Hepatocyte (in vitro differentiated cells): ENCODE measurements at places on chromosomes 16 and 17. TPM values are rescaled to one million over a fixed set of nuclear protein-coding genes. Genes with fewer than 3 reads are reported as not detected.

The AHSP gene
- polyA plus RNA-seq = not detected in 2 replicates

- no peaks in the 10 kb centered on the region for H3K27me3 ChIP-seq
- H3K36me3 ChIP-seq = no peaks in the 10 kb centered on the region
- H3K27ac ChIP-seq = peak overlapping the region; percentile 43
- DNase-seq = no peak
- peaks cover 14% of the 10 kb centered on the region for H3K4me1 ChIP-seq
- H3K4me3 ChIP-seq = no peak overlapping the region
These were observed 6.4 kb downstream of the G6PC3 start for GRCh38 chr17:44076716-44077594.

The GGNBP2 gene
- 52.2 and 54.1 TPM in 2 replicates for polyA plus RNA-seq

GRCh38 chr17:10673312-10673711 is 16.2 kb upstream of the MYH3 start:
- no peaks in the 10 kb centered on the region for H3K4me1 ChIP-seq
- peak; percentile 45 for DNase-seq
- no peak overlapping the region for H3K4me3 ChIP-seq
- no peaks in the 10 kb centered on the region for H3K27me3 ChIP-seq

DNA sequence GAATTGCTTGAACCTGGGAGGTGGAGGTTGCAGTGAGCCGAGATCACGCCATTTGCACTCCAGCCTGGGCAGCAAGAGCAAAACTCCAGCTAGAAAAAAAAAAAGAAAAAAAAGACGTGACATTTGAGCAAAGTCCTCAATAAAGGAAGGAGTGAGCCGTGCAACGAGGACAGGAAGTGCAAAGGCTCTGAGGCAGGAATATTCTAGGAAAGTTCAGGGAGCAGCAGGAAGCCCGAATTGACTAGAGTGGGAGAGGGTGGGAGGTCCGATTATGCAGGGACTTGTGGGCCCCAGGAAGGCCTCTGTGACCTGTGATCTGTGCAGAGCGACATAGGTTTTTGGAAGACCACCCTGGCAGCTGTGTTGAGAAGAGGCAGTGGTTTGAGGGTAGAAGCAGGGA is 8.6 kb upstream of the LASP1NB start:
- no peak for DNase-seq
- no peak overlapping the region for H3K27ac ChIP-seq

DNA sequence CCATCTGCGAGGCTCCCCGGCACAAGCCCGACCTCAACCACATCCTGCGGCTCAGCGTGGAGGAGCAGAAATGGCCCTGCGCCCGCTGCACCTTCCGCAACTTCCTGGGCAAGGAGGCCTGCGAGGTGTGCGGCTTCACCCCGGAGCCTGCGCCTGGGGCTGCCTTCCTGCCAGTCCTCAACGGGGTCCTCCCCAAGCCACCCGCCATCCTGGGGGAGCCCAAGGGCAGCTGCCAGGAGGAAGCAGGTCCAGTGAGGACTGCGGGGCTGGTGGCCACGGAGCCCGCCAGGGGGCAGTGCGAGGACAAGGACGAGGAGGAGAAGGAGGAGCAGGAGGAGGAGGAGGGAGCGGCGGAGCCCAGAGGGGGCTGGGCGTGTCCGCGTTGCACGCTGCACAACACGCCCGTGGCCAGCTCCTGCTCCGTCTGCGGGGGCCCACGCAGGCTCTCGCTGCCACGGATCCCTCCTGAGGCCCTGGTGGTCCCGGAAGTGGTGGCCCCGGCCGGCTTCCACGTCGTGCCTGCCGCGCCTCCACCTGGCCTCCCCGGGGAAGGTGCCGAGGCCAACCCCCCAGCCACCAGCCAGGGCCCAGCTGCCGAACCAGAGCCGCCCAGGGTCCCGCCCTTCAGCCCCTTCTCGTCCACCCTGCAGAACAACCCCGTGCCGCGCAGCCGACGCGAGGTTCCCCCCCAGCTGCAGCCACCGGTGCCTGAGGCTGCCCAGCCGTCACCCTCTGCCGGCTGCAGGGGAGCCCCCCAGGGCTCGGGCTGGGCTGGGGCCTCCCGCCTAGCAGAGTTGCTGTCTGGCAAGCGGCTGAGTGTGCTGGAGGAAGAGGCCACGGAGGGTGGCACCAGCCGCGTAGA is 13.1 kb upstream of the PRR35 start:
- peak; percentile 72 for DNase-seq
- H3K27ac ChIP-seq = no peak overlapping the region
- no peaks in the 10 kb centered on the region for H3K36me3 ChIP-seq
- peaks cover 7% of the 10 kb centered on the region for H3K4me1 ChIP-seq

The VEZF1 gene
- polyA plus RNA-seq = 19.1 and 20.9 TPM in 2 replicates

The SMPD3 gene
- polyA plus RNA-seq = 5.7 and 9.5 TPM in 2 replicates

GRCh38 chr16:57764341-57765159 is 29.0 kb downstream of the KATNB1 start:
- H3K27me3 ChIP-seq = no peaks in the 10 kb centered on the region
- no peak overlapping the region for H3K4me3 ChIP-seq
- H3K36me3 ChIP-seq = no peaks in the 10 kb centered on the region
- H3K27ac ChIP-seq = no peak overlapping the region
- peak; percentile 62 for DNase-seq
- no peaks in the 10 kb centered on the region for H3K4me1 ChIP-seq

The HSBP1 gene
- polyA plus RNA-seq = 375 and 384 TPM in 2 replicates

GRCh38 chr16:89954462-89954861 is 5.9 kb downstream of the DEF8 start:
- H3K27ac ChIP-seq = no peak overlapping the region
- H3K4me1 ChIP-seq = peaks cover 1% of the 10 kb centered on the region
- H3K4me3 ChIP-seq = no peak overlapping the region

DNA sequence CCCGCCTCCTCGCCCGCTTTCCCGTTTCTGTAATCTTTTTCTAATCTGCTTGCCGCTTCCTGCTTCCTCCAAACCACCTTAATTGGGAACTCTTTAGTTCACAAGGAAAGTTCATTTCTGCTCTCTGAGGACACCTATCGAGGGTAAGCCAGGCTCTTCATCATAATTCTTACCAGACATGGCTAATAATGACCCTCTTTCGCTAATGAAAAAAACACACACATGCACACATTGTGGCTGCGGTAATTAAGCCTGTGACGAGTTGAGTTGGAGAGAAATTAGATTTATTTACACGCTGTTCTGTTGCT is 100.6 kb downstream of the ZNF423 start:
- H3K27me3 ChIP-seq = no peaks in the 10 kb centered on the region
- DNase-seq = peak; percentile 64
- peak overlapping the region; percentile 64 for H3K27ac ChIP-seq
- H3K4me3 ChIP-seq = peak overlapping the region; percentile 11
- no peaks in the 10 kb centered on the region for H3K36me3 ChIP-seq
